NCI-H2081 treated with DMSO at 0.1 percent for 48 hours (cell line): ENCODE measurements at places on chromosomes 13 and 19.

DNA sequence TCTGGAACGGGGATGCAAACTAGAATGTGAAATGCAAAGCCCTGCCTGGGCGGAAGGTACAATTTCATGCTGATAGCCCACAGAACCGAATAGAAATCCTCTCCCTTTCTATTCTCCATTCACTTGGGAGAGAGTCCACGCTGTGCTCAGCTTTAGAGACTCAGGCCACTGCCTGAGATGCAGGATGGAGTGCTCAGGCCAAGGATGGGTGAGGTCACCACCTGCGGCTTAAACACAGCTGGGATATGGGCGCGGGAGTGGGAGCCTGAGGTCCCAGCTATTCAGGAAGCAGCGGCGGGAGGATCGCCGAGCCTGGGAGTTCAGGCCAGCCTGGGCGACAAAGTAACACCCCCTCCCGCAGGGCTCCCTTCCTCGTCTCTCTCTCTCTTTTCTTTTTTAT, 446 bp upstream of the ZNF83 start:
- DNase-seq: no peak

DNA sequence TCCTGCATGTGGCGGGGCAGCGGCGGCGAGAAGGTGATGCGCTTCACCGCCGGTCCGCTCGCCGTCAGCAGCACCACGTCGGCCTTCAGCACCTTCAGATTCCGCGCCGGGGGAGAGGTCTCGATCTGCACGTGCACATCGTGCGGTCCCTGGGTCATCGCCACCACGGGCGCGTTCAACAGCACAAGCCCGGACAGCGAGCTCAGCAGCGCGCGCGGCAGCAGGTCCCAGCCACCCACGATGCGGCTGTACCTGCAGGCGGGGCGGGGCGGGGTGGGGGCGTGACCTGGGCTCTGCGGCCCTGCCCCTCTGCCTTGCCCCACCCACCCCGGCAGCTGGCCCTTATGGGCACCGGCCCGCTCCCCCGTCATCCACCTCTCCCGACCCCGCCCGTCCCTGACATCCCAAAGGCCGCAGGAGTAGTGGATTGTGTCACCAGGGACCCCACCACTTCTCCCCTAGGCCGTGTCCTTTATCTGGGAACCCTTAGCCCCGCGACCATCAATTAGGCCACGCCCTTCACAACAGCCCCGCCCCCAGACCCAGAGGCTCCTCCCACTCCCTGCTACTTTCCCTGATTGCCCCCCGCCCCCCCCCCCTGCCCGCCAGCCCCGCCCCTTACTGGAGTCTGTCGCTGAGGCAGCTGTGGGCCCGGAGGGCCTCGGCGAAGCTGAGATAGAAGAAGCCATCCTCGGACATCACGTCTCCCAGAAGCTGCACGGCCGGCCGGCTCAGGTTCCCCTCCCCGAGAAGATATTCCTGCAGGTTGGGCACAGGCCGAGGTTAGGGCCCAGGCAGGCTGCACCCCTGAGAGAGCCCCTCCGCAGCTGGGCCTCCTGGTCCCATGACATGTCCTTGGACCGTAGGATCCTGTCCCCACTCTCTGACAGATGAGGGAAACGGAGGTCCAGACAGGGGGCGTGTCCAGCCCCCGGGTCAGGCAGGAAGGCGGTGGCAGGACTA, 6.1 kb downstream of the IL4I1 start:
- DNase-seq: no peak

GRCh38 chr19:42271861-42272534, 2.9 kb downstream of the CIC start:
- DNase-seq: no peak

DNA sequence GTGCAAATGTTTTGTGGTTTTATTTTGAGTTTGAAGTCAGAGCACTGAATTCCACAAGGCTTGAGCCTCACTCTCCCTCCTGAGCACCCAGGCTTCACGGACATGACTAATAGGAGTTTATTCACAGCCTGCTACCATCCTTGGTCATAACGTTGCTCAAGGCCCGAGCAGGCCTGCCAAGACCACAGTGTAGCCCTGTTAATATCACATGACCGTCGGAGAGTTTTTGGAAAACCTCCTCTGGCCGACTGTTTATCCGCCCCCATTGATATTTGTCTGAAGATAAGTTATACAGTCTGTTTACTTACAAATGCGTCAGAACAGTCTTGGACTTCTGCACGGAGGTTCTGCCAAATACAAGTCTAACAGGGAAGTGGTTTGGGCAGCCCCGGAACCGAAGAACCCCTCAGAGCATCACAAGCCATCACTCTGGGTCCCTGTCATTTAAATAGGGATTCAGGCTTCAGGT, 89.9 kb downstream of the COL4A2 start:
- DNase-seq: no peak
